Mesenteric fat pad (tissue), 1 donor: ENCODE measurements at places on chromosomes 16 and 17. TPM values are rescaled to one million over a fixed set of nuclear protein-coding genes. Genes with fewer than 3 reads are reported as not detected.

Gene MAF
- 100 TPM for total RNA-seq

Gene FAM20A
- 25.6 TPM for total RNA-seq

Gene HOXB8
- 2.3 TPM for total RNA-seq

Gene MAPT
- 23.5 TPM for total RNA-seq

Gene WFIKKN1
- 0.55 TPM for total RNA-seq

Gene PRSS53
- 1.2 TPM for total RNA-seq

Gene SECTM1
- 14.6 TPM for total RNA-seq

Gene C17orf78
- not detected for total RNA-seq

Gene SLC4A1
- total RNA-seq, result 0.35 TPM

Gene MEOX1
- total RNA-seq, result 25.3 TPM

Gene SEZ6L2
- 1.1 TPM for total RNA-seq

Gene SLC47A1
- total RNA-seq, result 7.0 TPM

Gene ITGB4
- total RNA-seq, result 13.9 TPM

Gene NPIPB8
- total RNA-seq, result 1.9 TPM

Gene UNC13D
- 12.8 TPM for total RNA-seq

Gene HBM
- total RNA-seq, result not detected

Gene UMOD
- not detected for total RNA-seq

Gene ZNF624
- 3.2 TPM for total RNA-seq

Gene TMEM235
- total RNA-seq, result not detected

Gene CMTM1
- 6.4 TPM for total RNA-seq

Gene SP6
- total RNA-seq, result 1.9 TPM

Gene DYNLL2
- 32.2 TPM for total RNA-seq

Gene ZG16
- not detected for total RNA-seq

Gene MBTPS1
- 70.9 TPM for total RNA-seq

Gene THOC6
- total RNA-seq, result 20.6 TPM

Gene HOXB13
- total RNA-seq, result not detected

Gene CFAP119
- 2.2 TPM for total RNA-seq

Gene ASPHD1
- total RNA-seq, result 0.67 TPM

Gene HAS3
- 0.77 TPM for total RNA-seq

Gene TBX6
- total RNA-seq, result 0.67 TPM

Gene NXPH3
- 3.8 TPM for total RNA-seq

Gene CD7
- 3.2 TPM for total RNA-seq

Gene ATP1B2
- 1.4 TPM for total RNA-seq

Gene CCR7
- total RNA-seq, result 0.39 TPM

Gene BAIAP3
- 1.3 TPM for total RNA-seq

Gene TAC4
- total RNA-seq, result not detected

Gene TSPAN10
- 0.29 TPM for total RNA-seq

Gene RFWD3
- total RNA-seq, result 14.7 TPM

Gene PPL
- total RNA-seq, result 10.9 TPM

Gene SLC16A6
- 8.4 TPM for total RNA-seq

Gene ZC3H7A
- 57.1 TPM for total RNA-seq

Gene SLC52A1
- total RNA-seq, result 0.22 TPM

Gene PYDC1
- total RNA-seq, result not detected

Gene HS3ST6
- total RNA-seq, result not detected

Gene PRR29
- 0.90 TPM for total RNA-seq

Gene SEPTIN1
- total RNA-seq, result 2.3 TPM

Gene CISD3
- 44.6 TPM for total RNA-seq

Gene SLC22A31
- total RNA-seq, result 0.35 TPM

Gene CA7
- not detected for total RNA-seq

Gene ABCA10
- total RNA-seq, result 17.8 TPM

Gene SLC6A2
- total RNA-seq, result 0.64 TPM

Gene KRT28
- total RNA-seq, result not detected

Gene SRCIN1
- 10.1 TPM for total RNA-seq

Gene MPP2
- total RNA-seq, result 2.3 TPM

Gene CIBAR2
- total RNA-seq, result not detected
